ENCODE measurements at places on chromosomes 11 and 22.

- DNase-seq, result peak; percentile 20
Measured at GRCh38 chr22:29157759-29158535, 47.7 kb upstream of the EMID1 start.

DNA sequence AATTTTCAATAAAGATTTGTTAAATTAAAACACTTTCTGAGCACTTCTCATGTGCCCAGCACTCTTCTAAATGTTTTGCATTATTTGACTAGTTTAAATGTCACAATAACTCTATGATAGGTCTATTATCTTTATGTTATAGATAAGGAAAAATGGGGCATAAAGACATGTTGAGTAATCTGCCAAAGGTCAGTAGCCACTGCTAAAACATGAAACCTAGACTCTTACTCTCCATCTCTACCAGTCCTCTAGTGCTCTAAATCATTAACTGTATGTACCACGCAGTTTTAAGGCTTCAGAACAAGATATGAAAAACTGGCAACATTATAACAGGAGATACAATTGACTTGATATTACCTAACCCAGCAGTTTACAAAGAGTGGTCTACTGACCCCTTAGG is 6.9 kb downstream of the RAB6A start:
- DNase-seq, result no peak

DNA sequence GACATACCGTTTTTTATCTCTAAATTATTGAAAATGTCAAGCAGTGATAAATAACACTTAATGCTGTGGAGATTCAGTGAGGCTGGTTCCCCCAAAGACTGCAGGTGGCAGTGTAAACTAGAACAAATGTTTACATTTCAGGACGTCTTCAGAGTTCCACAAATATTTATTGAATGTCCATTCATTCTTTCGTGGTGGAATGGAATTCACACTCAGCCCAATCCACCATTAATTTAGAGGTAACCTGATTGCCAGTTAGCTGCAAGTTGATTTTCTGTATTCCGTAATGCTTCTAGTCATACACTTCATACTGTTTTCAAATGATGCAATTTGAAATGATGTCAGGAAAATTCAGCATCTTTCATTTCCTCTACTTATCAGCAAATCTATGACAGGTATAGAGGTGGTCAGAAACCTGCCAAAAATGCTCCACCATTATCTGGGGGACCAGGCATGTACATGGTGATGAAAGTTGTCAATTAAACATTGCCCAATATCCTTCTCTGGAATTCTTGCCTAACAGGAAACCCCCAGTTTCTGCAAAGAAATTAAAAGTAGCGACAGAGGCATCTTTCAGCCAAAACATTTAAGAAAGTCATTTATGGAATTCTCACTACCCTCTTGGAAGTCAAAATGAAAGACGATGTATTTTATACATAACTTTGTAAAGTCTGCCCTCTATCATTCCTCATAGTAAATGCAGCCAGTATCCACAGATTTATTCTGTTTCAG is 94.3 kb upstream of the BMAL1 start:
- DNase-seq, result peak; percentile 46

DNA sequence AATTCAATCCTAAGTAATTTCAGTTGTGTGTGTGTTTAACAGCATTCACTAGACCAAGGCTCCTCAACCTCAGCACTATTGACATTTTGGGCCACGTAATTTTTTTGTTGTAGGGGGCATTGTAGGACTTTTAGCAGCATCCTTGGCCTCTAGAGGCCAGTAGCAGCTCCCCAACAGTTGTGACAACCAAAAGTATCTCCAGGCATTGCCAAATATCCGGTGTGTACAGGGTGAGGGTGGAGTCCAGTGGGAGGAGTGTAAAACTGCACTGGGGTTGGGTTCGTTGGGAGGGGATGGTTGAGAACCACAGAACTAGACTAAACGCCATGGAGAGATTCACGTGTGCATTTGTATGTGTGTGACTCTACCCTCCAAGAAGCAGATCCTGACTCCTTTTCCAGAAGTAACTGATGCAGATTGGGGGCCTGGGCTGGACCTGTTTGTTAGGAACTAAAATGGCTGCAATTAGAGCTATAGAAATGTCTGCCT is 5.9 kb upstream of the PHF21A start:
- peak; percentile 95 for DNase-seq

GRCh38 chr11:112614605-112615004 is 346.6 kb upstream of the NCAM1 start:
- DNase-seq, result no peak

DNA sequence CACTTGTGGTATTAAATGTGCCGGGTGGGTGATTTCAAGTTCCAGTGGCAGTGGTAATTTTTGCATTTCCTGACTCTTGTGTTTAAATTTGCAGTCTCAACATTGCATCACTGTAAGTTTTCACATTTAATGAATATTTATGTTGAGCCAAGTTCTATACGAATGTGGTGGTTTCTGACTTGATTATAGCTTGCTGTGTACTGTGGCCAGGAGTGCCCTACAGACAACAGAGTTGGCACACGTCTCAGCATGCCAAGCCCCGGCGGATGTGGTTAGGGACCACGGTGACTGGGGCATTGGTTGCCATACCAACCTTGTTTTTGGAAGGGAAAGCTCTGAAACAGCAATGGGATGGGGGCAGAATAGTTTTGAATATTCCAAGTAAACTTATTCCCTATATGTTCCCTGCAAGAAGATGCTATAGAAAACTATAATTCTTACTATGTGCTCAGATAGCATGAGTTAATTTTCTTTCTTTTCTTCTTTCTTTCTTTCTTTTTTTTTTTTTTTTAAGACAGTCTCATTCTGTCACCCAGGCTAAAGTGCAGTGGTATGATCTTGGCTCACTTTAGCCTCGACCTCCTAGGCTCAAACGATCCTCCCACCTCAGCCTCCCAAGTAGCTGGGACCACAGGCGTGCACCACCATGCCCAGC is 16.0 kb downstream of the ZNRF3 start:
- DNase-seq, result peak; percentile 78

- no peak for DNase-seq
Measured at GRCh38 chr11:119367661-119368120, 13.8 kb downstream of the USP2 start.

- DNase-seq, result no peak
Measured at GRCh38 chr11:114315749-114316368, 19.7 kb downstream of the NNMT start.

DNA sequence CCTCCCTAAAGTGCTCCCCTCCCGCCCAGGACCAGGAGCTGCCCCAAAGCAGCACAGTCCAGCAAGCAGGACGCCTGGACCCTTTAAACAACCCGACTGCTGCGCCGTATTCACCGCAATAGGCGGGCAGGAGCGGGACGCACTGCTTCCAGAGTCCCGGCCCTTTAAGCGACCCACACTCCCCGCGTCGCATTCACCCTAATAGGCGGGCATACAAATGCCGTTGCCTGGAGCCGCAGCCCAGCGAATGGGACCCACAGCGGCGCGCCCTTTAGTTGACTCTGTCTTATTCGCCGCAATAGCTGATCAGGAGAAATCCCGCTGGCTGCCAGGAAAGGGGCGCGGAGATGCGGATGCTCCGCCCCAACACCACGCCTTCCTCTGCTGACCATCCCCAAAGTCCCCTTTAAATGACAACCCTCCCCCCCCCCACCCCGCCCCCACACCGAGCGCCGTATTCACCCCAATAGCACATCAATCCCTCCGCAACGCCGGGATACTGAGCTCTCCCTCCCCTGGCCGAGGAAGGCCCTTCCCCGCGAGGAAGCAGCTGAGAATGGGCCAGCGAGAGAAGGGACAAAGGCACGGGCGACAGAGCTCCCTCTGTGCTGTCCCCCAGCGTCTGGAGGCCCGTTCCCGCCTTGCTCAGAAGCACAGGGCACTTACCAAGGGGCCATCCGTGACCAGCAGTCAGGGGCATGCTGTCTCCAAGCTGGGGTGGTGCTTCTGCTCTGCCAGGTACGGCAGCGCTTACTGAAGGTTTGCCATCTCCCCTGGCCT is 4.7 kb downstream of the OSBPL5 start:
- peak; percentile 82 for DNase-seq

GRCh38 chr11:1943977-1944376 is 3.2 kb upstream of the MRPL23 start:
- DNase-seq, result peak; percentile 41

DNA sequence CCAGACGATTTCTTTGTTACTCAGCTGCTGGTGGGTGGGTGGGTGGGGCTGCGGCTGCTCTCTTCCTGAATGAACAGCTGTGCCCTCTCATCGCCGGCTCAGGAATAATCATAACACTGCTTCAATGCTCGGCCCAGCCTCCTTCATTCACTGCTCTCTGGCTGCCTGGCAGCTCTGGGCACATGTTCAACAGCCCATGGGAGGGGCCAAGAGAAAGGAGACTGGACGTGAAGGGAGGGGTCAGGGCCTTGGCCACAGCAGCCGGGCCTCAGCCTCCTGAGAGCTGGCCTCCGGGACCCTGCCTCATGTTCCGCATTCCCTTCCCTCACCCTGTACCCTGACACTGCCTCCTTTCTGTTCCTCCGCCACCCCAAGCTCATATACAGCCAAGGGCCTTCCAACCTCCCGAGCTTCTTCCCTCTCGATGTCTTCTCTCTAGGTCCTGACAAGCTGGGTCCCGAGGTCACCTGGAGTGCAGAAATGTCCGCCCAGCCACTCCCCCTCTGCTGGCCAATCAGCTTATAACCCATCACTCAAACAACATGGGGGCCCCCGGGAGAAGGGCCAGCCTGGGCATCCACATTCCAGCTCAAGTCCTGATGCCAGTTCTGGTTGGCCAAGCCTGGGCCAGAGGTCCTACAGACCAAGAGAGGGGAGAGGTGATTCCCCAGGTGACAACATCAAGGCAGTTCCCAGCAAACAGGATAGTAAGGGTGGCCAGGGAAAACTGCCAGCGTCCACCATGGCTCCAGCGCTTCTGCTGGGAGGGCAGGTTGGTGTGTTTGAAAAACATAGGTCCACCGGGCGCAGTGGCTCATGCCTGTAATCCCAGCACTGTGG is 3.2 kb upstream of the CSDC2 start:
- no peak for DNase-seq

- DNase-seq, result no peak
Measured at GRCh38 chr22:41250127-41250526, 9.4 kb upstream of the CHADL start.

DNA sequence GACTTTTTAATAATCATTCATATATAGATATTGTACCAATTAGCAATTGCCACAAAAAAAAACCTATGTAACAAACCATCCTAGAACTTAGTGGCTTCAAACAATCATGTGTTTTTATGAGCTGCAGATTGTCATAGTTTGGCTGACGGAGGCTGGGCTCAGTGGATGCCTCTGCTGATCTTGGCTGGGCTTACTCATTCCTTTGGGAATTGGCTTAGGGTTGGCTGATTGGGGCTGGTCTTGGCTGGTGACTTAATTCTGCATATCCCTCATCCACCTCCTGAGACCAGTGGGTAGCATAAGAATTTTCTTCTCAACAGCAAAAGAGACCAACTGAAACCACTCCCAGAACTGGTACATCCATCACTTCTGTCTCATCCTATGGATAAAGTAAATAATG is 57.9 kb upstream of the PHF21B start:
- DNase-seq, result no peak

DNA sequence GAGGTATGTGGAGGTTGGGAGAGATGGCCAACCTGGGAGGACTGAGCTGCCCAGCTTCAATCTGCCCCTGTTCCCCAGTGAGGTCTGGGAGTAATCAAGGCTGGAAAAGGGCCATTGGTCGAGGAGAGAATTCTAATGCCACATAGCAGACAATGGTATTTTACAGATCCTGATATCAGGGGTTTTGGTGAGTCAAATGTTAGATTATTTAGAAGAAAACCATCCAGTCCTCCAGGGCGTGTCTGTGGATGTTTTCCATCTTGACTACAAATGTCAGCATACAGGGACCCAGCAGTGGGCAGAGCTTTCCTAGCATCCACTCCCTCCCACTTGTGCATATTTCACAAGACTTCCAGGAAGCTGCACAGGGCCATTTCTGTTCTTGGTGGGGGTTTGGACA is 107.9 kb downstream of the SCN3B start:
- DNase-seq, result no peak

GRCh38 chr22:30647536-30647935 is 12.0 kb downstream of the SLC35E4 start:
- DNase-seq, result no peak

DNA sequence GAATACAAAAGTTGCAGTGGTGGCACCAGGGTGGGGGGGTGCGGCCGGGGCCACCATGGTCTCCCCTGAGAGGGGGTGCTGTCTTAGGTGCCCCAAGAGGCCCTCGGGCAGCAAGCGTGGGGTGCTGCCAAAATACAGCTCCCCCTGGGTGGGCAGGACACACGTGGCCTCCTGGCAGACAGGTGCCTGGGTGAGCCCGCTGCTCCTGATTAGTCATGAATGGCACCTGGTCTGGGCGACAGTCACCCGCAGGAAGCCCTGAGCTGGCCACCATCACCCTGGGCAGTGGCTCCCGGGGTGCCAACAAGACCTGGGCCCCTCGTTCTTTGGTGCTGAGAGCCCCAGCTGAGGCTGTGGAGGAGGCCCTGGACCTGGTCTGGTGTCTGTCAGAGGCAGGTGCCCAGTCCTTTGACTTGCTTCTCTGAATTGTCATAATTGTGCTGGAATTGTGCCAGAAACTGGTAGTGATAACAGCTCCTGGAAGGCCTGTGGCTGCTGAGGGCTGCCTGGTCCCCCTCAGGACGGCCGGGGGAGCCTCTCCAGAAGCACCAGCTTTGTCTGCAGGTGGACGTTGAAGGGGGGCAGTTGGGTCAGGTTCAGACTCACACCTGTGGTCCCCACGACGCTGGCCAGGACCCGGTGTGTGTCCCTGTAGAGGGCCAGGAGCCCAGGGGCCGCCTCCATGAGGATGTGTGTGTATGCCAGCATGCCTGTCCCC is 14.8 kb downstream of the ALG12 start:
- DNase-seq, result peak; percentile 78

GRCh38 chr11:111911563-111912401 is at the start of gene CRYAB:
TSS of gene CRYAB (minus strand) at chr11:111911770. CDS start at chr11:111911724, 46 bp downstream.
- no peak for DNase-seq

GRCh38 chr11:17515443-17516176 is 28.6 kb downstream of the USH1C start:
- DNase-seq, result no peak

GRCh38 chr11:123801765-123802164 is 4.4 kb downstream of the OR6M1 start:
- DNase-seq, result no peak

DNA sequence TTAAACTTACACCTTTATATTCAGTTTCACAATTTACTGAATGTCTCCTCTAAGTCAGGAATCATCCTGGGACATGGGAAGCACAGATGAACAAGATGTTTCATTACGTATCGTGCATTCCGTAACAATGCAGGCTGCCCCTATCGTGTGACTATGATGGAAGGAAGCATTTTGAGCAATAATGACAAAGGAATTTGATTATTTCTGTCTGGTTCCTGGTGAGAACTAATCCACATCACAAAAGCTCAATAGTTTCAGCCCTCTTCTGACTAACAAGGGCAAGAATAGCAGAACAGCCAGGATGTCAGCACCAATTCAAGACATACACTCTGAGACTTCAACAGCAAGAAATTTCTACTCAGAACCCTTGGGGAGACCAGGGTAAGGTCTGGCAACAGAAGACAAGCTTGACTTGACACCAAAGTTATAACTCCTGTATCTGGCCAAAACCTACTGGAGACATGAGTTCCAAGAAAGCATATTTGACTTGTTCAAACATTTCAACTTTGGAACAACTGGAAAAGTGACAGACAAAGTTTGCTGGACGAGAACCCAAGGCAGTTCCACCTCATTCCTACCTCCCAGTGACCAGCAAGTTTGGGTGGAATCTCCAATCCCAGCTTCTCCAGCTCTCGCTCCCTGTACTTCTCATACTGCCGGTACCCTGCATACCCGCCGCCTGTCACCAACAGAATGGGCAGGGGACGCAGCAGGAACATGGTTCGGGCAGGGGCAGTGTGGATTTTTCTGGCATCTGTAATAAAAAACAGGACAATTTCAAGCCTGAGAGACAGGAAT is 14.3 kb downstream of the PISD start:
- no peak for DNase-seq

- DNase-seq, result no peak
Measured at GRCh38 chr22:43862074-43862881, at the start of gene SULT4A1. TSS of gene SULT4A1 (minus strand) at chr22:43862513. CDS start at chr22:43862382, 131 bp downstream.

Data from hematopoietic multipotent progenitor cell treated with erythropoietin and hydrocortisone succinate and interleukin-3 and kit ligand, for 8 days (in vitro differentiated cells).